ENCODE measurements at places on chromosomes 16 and 17.

- DNase-seq: no peak
These were observed 6.4 kb upstream of the GRN start for GRCh38 chr17:44338702-44339101.

- no peak for DNase-seq
These were observed 21.3 kb upstream of the CDH15 start for GRCh38 chr16:89150090-89150835.

DNA sequence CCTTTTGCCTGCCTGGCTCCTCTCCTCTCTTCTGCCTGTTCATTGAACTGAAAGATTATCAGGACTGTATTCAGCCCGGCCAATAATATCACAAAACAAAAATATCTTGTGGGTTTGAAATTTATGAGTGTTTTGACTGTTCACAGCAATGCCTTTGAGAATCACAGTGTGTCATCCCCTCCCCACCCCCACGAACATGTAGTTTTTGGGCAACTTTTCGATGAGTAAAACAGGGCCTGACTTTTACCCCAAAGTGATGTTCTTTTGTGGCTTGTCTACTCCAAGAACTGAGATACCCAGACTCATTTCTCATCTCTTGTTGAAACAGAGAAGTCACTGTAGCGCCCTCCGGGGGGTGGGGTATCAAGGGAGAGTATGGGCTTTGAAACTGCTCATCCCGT is 675.7 kb downstream of the WWOX start:
- no peak for DNase-seq

DNA sequence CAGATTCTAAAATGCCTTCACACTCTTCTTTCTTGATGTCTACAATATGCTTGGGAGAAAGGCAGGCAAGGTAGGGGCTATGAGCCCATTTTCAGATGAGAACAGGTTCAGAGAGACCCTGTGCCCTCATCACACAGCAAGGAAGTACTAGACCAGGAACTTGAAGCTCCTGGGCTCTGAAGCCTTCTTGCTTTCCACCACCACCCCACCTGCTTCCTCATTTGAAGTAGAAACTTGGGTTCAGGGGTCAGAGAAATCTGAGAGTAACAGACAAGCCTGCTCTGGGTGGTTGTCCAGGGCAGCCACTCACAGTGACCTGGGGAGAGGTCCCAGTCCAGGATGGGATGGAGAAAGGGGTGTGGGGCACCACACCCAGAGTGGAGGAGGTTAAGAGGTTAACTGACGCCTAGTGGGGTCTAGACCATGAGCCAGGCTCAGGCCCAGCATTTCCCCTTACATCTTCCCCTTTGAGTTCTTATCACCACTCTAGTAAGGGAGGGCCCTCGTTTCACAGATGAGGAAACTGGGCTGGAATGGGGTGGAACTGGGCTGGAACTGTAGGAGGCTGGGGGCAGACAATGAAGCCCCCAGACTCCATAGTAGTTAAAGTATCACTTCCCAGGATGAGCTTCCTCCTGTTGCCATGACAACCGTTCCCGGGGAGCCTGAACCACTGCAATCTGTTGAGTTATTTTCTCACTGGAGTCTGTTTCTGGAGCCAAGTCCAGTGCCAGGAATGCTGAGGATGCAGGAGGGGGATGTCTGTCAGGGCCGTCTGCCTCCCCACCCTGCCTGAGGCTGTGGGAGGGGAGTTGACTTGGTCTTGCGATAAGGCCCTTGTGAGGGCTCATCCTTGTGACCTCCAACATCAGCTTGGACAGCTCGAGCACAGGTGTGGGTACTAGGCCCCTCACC is 16.2 kb upstream of the PHF12 start:
- DNase-seq: no peak

GRCh38 chr17:48150597-48151001 is 43.0 kb downstream of the SNX11 start:
- DNase-seq: no peak

DNA sequence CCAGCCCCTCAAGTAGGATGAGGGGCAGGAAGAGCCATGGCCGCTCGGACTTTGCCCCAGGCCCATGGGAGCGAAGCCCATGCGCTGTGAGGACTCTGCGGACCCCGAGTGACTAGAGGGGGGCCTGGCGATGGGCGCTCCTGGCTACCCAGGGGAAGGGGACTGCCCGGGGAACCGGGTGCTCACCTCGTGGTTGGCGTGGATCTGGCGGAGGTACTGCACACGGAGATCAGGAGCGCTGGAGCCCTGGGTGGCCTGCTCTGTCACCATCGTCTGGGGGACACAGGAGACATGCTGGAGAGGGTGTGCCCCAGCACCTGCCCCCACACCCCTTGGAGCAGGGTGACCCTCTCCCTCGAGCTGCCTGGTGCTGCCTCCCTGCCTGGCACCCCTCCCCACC is 11.0 kb downstream of the FAAP100 start:
- DNase-seq: no peak

- no peak for DNase-seq
These were observed 18.7 kb downstream of the PTRH2 start for GRCh38 chr17:59688496-59688895.

DNA sequence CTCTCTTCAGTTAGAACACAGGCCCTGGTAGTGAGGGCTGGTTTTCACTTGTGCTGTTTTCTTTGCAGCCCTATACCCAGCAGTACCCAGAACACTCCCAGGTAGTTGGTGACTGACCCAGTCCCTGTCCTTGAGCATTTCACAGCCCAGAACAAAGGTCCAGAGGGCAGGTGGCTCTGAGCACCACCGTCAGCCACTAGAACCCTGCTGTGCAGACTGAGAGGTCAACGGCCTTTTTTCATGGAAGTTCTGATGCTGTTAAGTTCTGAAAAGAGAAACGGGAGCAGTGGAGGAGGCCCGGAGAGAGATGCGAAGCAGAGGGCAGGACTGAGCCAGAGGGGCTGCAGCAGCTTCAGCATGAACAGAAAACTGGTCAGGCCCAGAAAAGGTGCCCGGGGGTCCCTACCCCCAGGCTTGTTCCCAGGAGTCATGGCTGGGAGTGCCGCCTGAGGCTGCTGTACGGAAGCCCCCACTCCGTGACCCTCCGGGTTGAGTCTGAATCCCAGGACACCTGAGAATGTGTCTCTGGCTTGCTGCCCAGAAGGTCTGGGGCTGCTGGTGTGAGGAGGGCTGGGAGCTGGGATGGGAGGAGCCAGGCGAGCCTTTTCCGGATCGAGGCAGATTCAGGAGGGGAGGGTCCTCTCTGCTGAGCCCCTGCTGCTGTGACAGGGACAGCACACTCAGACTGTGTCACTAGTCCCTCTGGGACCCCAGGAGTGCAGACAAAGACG is 8.7 kb downstream of the ZNF276 start:
- DNase-seq: no peak

DNA sequence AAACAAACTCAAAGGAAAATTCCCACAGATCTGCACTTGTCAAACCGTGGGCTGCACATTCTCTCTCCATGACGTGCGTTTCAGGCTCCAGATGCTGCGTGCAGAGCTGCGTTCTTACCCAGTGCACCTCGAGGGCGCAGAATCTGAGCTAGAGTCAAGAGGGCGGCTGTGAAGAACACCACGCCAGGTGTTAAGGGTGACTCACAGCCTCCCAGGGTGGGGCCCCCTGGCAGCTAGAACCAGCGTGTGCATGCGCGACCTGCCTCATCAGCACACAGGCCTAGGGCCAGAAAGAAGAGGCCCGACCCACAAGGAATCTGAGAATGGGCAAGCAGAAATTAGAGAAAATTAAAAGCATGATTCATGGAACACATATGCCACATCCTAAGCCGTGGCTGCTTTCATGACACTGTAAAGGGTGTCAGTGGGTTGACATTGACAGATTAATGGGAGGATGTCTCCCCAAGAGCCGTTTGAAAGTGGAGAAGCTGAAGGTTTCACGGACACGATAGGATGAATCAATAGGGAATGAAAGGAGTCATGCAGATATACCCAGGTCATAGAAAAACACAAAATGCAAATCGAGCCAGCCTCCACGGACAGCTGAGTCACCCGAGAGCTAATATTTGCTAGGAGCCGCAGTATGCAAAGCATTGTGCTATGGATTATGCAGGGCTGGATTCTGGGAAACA is 29.0 kb downstream of the MARCHF10 start:
- DNase-seq: no peak

GRCh38 chr17:2449486-2449885 is 48.6 kb upstream of the MNT start:
- no peak for DNase-seq

DNA sequence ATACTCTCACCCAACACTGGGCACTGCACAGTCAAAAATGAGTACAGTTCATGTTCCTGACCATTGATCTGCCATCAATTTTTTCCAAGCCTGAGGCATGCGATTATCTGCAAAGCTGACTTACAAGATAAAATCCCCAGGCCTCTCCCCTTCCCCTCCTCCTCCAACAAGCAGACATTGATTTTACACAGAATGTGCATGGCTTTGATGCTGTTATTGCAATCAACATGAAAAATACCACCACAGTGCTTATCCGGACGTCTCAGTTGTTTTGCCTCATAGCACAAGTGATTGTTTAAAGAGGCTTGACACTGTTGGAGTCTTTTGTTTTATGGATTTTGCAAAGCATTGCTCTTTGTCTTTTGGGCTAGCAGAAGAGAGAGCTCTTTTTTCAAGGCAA is 163.8 kb downstream of the TOX3 start:
- no peak for DNase-seq

- DNase-seq: no peak
These were observed 72.0 kb upstream of the ZNF750 start for GRCh38 chr17:82911822-82912221.

- DNase-seq: peak; percentile 14
These were observed 39.5 kb downstream of the DYNLRB2 start for GRCh38 chr16:80580109-80580832.
